GM18507 (cell line): ENCODE measurements at places on chromosomes 5 and 9.

DNA sequence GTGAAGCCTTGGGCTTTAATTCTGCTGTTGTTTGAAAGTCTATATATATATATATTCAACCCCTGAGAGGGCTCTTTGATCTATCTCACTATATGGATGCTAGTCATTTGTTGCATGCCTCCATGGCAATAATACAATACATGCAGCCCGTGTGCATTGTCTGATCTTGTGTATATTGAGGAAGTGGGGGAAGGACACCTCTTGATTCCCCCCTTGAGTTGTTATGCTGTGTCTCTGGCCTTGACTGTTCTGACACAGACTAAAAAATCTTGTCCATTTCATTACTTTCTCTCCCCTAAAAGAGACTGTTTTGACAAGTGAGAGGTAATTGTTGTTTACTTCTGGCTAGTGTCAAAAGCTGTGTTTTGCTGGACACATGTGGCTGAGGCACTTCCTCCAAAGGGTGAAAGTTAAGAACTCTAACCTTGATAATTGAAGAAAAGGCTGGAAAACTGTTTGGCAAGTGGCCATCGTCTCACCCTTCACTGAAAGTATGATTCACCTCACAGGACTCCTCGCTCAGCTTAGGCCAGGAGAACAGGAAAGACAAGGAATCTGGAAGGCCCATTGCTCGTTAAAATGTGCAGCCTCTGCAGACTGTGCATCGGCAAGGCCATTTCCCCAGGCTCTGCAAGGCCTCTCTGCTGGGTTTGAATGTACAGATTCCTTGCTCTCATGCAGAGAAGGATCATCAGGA lies 304.0 kb downstream of the PRELID2 start:
- no peak for DNase-seq

DNA sequence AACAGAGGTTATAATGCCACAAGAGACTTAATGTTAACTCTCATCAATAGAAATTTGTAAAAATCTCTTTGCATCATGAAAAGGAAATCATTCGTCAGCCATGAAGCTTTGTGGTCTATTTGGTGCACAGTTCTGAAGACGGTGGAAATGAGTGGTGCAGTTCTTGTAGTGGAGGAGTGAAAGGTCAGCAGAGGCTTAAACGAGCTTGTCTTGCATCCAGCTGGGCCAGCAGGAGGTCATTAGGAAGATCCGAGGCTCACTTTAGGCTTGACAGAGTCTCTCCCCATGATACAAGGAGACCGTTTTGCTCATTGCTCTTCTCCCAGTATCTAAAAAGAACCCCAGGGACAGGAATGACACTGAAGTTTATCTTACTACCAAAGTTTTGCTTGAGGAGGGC lies 440.8 kb downstream of the BNC2 start:
- DNase-seq = no peak

GRCh38 chr5:173629628-173630027 lies 13.2 kb upstream of the BOD1 start:
- no peak for DNase-seq

DNA sequence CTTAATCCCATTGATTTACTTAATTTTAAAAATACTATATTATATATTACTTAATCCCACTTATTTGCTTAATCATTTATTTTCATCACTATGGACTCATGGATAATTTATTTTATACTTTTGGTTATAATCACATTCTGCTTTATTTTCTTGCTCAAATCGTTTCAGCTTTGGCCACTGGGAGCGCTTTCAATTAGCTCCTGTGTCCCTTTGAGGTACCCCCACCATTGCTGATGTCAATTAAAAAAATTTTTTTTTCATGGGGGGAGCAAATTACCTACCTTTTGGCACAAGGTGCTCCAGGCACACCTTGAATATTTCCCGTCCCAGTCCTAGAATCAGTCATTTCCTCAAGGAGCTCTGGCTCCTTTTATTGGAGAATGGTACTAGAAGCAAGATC lies 1.4 kb upstream of the TRIO start:
- no peak for DNase-seq

GRCh38 chr5:37478121-37478894 lies 99.2 kb downstream of the WDR70 start:
- no peak for DNase-seq

- no peak for DNase-seq
Measured at GRCh38 chr9:34145165-34145564, 18.7 kb upstream of the DCAF12 start.

DNA sequence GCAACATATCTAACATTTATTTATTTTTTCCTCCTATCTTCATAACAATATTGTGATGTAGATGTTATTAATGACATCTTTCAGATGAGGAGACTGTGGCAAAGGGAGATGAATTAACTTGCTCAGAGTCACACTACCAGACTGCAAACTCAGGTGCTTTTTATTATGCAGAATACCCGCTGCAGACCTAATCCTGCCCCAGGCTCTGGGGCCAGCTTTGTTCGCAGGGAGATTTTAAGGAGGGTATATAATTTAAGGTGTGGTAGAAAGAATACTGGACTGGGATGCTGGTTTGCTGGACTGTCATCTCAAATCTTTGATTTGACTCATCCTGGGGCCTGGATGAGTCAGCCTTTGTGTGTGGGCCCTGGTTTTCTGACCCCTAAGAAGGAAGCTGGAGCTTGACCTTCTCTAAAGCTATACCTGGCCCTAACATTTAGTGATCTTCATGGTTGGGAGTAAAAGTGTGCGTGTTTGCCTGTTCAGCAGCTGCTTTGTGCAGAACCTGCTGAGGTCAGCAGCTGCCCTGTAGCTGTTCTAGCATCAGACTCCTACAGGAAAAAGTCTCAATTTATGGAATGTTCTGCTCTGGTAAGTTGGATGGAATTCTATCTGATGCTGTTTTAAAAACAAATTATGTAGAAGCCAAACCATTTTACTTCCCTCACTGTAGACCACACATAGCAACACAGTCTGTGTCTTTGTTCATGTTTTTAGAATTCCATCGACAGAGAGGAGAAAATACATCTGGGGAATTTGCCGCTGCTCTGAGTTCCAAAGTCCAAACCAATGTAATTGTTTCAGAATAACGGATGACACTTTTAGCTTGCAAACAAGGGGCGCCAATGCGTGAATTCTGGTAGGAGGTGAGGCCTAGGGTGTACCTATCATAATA lies 4.5 kb downstream of the SLC36A1 start:
- peak; percentile 35 for DNase-seq

DNA sequence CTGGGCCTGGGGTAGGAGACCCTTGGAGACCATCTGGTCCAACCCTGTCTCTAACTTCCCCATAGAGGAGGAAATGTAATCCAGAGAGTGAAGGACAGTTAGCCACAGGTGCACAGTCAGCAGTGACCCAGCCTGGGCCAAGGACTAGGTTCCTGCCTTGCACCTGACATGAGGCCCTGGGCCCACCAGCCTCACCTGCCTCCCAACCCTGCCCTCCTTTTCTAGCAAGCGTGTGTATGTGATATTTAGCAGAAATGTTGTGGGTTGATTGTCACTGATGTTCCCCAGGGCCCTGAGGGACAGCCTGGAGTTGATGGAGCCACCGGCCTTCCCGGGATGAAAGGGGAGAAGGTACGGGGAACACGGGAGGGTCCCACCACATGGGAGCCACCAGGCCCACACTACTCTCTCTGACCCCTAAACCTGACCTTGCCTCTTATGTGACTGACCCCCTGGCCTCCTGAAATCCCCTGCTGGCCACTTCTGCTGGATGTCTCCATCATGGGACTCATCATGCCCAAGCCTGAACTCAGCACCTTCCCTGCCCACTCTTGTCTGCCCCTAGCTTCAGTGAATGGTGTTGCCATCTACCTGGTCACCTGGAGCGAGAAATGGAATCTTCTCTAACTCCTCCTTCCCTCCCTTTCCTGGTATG lies 79.2 kb upstream of the TGFBR1 start:
- no peak for DNase-seq

DNA sequence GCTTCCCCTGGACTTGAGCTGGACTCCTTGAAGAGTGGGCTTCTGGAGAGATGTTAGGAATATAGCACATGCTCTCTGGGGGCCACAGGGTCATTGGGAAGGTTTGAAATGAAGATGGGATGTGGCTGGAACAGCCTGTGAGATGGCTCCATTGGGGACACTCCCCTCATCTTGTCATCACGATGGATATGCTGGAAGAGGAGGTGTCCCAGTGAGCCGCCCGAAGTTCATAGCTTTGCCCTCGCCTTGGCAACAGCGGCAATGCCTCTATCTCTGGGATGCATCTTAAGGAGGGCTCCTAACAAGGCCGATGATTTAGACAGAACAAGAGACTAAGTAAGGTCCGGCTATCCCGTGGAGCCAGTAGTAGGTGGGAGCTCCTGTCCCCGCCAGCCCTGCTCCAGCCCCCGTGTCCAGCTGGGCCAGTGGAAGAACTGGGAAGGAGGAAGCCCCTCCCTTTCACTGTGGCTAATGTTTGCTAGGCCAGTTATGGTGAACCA lies 23.9 kb downstream of the AMBP start:
- DNase-seq = no peak

- DNase-seq = no peak
Measured at GRCh38 chr5:16592255-16592654, 24.5 kb downstream of the RETREG1 start.

DNA sequence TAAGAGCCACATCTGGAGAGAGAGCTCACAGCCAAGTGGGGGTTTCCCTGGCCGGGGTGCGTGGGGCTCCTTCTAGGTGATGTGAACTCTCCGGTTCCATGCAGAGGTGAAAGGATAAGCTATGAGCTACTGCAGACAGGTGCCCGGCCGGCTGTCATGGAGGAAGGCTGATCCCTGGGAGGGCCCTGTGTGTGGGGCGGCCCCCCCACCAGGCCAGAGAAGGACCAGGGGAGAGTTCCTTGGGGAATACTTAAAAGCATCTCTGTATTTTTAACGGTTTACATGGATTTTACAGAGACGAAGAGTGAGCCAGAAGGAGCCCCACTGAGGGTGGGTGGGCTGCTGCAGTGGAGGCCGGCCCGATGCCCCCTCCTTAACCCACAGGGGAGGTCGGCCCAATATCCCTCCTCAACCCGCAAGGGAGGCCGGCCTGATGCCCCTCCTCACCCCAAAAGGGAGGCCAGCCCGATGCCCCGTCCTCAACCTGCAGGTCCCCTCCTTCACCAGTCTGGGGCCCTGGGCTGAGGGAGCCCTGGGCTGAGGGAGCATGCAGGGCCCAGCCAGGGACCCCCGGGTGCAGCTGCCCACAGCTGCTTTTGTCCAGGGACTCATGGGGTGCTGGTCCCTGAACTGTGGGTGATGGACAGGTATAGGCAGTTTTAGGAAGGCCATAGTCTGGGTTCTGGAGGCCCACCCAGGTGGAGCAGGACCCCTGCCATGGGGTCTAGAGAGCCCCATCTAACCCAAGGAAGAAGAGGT lies 31.9 kb downstream of the MRPL36 start:
- no peak for DNase-seq
